Fibroblast of skin of right quadriceps (primary cell): ENCODE measurements at places on chromosomes 3 and 15.

- no peak for DNase-seq
Observed at GRCh38 chr3:177199206-177199760, 2.0 kb upstream of the TBL1XR1 start.

GRCh38 chr15:101469520-101470288 lies 19.8 kb downstream of the PCSK6 start:
- DNase-seq, result no peak

DNA sequence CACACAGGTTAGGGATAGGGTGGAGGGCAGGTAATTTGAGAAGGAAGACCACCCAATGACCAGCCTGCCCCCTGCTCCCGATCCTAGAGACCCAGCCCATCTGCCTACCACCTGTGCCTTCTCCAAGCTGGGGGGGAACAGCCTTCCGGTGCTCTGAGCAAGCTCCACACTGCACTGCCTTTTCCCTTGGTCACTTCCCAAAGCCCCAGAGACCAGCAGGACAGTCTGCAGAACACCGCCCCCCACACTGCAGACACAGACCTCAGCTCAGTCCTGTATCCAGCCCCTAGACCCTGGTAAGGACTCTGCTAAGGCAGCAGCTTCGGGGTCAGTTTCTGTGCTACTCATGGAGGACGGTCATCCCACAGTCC lies 156.9 kb downstream of the MEGF11 start:
- no peak for DNase-seq

GRCh38 chr15:51137880-51138430 lies 43.2 kb upstream of the TNFAIP8L3 start:
- no peak for DNase-seq

DNA sequence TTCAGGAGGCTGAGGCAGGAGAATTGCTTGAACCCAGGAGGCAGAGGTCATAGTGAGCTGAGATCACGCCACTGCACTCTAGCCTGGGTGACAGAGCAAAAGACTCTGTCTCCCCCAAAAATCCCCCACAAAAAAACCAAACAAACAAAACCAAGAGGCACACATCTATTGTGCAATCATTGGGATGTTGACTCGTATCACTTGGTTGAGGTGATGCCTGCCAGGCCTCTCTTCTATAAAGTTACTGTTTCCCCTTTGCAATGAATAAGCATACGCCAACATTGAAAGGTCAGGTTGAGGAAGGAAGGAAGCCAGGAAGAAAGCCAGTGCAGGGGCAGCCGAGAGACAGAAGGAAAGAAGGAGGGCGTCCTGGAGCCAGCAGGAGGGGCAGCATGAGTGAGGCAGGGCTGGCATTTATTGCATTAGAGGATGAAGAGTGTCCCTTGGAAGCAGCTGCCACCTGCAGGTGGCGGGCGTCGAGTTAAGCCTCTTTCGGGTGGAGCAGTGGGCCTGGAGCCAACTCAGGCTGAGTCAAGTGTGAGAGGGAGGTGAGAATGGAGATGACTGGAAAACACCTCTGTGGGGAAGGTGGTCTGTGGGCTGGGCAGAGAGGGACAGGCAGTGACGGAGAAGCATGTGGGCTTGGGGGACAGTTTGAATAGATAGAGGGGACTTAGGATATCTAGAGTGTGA lies 8.3 kb upstream of the CSPG4 start:
- peak; percentile 36 for DNase-seq

DNA sequence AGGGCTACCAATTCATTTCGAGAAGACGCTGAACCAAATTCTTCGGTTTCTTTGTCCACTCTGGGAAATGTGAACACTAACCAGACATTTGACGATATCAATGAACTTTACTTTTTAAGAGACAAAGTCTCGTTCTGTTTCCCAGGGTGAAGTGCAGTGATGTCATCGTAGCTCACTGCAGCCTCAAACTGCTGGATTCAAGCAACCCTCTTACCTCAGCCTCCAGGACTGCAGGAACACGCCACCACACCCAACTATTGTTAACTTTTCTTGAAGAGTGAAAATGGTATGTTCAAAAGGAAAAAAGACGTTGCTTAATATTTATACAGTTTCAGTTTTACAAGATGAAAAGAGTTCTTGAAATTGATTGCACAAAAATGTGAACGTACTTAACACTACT lies 30.6 kb downstream of the MB21D2 start:
- DNase-seq, result peak; percentile 51

- no peak for DNase-seq
Observed at GRCh38 chr3:51619983-51620382, 51.1 kb upstream of the TEX264 start.

DNA sequence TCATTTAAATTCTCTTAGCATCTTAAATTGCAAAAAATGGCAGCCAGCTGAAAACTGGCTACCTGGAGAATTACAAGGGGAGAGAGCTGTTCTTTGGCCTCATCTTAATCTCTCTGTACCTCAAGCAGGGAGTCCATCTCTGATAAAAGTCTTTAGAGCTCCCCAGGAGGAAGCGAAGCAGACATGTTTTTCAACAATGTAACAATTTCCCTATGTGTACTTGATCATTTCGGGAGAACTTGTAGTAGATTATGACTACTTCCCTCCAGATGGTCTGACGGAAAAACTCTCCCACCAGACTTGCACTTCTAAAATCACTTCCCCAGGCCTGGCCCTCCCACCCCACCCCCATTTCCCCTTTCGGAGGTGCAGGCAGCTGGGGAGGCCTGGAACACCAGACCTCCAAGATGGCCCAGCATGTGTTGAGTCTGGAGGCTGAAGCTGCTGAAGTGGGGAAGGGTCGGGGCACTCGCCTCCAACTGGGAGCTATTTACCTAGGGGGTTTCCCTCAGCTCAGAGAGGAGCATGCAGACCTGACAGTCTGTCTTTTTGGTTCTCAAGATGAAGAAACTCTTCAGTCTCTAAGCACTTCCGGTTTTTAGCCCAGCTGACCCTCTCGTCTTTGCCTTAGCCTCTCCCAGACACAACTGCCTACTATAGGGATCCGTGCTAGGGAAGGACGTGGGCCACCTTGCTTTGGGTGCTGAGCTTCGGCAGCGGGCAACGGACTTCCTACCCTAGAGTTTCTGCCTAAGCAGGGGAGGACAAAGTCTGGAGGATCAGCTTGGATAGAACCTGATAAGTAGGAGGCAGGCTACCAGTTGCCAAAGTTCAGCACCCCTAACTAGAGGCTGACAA lies 164.0 kb upstream of the TBL1XR1 start:
- DNase-seq, result no peak

DNA sequence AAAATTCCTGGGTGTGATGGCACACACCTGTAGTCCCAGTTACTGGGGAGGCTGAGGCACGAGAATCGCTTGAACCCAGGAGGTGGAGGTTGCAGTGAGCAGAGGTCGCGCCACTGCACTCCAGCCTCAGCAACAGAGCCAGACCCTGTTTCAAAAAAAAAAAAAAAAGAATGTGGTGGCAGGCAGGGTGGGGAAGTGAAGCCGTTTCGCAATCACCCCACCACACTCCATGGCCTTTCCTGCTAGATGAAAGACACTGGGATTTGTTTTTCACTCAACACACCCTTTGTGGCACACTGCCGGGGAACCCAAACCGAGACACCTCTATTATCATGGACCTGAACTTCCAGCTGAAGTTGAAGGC lies 172.4 kb upstream of the IQSEC1 start:
- DNase-seq, result no peak

GRCh38 chr15:88745696-88746095 lies 57.5 kb upstream of the ACAN start:
- DNase-seq, result peak; percentile 95

DNA sequence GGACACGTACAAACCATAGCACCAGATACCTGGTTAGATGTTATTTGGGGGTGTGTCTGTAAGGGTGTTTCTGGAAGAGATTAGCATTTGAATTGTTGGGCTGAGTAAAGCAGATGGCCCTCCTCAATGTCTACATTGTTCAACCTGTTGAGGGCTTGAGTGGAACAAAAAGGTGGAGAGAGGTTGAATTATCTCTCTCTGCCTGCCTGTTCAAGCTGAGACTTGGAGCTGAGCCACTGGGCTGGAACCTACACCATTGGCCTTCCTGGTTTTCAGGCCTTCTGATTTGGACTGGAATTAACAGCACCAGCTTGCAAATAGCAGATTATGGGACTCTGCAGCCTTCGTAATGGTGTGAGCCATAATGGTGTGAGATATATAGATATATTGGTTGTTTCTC lies 71.3 kb upstream of the CORO2B start:
- no peak for DNase-seq

- no peak for DNase-seq
Observed at GRCh38 chr15:80026754-80027153, 32.7 kb upstream of the ZFAND6 start.

- no peak for DNase-seq
Observed at GRCh38 chr15:41594801-41595746, 36.1 kb downstream of the TYRO3 start.

DNA sequence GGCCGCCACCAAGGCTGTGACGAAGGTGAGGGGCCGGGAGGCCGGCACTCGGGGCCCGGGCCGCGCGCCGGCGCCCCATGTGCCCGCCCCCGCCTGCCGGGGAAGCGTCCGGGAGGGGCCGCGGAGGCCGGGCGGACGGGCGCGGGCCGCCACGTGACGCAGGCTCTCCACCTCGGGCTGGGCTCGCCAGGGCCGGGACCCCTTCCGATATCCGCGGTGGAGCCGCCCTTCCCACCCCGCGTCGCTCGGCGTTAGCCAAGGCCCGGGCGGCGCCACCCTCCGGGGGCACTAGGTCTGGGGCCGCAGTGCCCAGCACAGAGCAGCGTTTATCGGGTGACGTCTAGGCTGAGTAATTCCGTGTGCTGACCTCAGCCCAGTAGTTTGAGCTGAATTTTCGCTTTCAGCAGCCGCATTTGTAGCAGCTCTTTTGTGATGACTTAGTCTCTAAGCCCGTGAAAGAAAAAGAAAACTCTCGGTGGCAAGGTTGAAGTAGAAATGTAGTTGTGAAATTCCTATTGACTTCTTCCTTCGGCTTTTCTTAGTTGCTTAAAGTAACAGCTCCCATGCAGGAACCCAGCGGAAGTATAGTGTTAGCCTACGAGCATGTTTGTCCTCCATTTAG lies 885 bp downstream of the CDV3 start:
- DNase-seq, result peak; percentile 64

DNA sequence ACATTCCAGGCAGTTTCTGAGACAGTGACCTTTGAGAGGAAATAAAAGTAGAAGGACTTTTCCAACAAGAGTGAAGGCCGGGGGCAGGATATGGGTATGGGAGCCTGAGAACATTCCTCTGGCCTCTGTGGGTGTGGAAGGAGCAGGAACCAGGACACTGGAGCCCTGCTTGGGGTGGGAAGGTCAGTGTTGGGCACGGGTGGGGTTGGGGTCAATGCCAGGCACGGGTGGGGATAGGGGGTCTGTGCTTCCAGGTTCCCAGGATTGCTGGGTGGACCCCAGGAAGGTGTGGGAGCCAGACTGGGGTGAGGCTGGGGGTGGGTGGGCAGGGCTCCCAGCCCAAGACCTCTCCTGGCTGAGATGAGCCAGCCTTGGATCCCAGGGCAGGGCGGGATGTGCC lies 163.5 kb downstream of the NSMCE3 start:
- no peak for DNase-seq

GRCh38 chr15:62390791-62391640 lies 225.9 kb upstream of the C2CD4B start:
- DNase-seq, result peak; percentile 29

DNA sequence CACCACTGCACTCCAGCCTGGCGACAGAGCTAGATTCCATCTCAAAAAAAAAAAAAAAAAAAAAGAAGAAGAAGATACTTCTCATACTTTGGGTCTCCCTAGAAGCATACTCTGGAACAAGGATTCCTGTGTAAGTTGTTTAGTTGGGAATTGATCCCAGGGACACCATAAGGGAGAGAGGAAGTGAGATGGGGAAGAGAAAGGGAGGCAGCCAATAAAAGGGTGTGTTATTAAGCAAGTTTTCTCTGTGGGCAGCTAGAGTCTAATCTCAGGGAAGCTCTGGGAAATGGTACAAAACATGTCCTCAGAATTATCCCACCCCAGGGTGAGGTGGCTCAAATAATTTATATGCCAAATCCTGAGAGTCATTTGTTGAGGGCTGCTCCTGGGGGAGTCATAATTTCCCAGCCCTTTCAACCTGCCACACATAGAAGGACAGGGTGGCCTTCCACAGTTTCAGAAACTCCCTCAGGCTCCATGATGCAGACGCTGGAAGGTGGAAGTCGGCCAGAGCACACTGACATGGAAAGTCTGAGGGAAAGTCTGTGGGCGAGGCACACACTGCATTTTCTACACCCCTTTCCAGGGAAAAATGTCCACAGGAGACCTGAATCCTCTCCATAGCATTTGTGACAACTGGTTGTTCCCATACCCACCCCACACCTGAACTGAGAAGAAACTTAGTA lies 86.4 kb upstream of the SLC4A7 start:
- DNase-seq, result no peak

GRCh38 chr3:29420106-29420505 lies 139.2 kb downstream of the RBMS3 start:
- DNase-seq, result peak; percentile 78
